ENCODE measurements at places on chromosomes 7 and 10.

- no peak for DNase-seq
Measured at GRCh38 chr10:112741830-112742402, 208.1 kb upstream of the TCF7L2 start.

DNA sequence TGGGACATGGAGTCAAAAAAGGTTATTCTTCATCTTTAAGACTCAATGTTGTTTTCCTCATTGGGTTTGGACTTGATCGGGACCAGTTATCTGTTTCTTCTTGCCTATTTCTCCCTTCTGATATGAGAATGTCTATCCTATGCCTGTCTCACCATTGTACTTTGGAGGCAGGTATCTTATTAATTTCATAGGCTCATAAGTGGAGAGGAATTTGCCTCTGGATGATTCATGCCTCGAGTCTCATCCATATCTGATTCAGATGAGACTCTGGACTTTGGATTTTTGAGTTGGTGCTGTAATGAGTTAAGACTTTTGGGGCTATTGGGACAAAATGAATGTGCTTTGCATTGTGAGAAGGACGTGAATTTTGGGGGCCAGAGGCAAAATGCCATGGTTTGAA, 36.2 kb upstream of the CCDC7 start:
- DNase-seq, result no peak

DNA sequence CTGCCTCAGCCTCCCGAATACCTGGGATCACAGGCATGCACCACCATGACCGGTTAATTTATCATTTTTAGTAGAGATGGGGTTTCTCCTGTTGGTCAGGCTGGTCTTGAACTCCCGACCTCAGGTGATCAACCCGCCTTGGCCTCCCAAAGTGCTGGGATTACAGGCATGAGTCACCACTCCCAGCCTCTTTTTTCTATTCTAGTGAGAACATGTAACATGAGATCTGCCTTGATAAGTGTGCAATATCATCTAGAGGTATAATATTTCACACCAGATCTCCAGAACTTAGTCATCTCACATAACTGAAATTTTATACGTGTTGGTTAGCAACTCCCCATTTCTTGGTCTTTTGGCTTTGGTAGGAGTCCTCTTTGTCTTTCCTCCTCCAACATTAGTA, 656.9 kb downstream of the CNTNAP2 start:
- peak; percentile 33 for DNase-seq

GRCh38 chr10:98458809-98459784, 12.4 kb upstream of the HPS1 start:
- DNase-seq, result no peak

DNA sequence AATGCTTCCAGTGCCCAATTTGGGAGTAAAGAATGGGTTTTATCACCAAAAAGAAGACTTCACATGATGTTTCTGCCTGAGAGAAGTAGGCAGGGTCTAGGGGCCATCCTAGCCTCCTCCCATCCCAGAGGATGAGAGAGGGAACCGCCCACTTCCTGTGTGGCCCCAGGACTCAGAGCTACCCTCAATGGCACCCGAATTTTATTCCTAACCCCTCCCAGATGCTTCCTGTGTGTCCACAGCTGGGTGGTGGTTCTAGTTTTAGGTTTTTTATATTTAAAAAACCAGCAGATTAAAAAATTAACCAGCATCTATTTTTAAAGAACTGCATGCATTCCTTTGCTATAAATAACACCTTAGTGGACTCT, 583.5 kb downstream of the PTPRN2 start:
- no peak for DNase-seq

GRCh38 chr10:71946700-71947099, 17.5 kb upstream of the CHST3 start:
- DNase-seq, result no peak

- peak; percentile 96 for DNase-seq
Measured at GRCh38 chr7:16657656-16658279, 11.8 kb downstream of the BZW2 start.

GRCh38 chr7:5177060-5177459, 13.0 kb upstream of the WIPI2 start:
- peak; percentile 87 for DNase-seq

DNA sequence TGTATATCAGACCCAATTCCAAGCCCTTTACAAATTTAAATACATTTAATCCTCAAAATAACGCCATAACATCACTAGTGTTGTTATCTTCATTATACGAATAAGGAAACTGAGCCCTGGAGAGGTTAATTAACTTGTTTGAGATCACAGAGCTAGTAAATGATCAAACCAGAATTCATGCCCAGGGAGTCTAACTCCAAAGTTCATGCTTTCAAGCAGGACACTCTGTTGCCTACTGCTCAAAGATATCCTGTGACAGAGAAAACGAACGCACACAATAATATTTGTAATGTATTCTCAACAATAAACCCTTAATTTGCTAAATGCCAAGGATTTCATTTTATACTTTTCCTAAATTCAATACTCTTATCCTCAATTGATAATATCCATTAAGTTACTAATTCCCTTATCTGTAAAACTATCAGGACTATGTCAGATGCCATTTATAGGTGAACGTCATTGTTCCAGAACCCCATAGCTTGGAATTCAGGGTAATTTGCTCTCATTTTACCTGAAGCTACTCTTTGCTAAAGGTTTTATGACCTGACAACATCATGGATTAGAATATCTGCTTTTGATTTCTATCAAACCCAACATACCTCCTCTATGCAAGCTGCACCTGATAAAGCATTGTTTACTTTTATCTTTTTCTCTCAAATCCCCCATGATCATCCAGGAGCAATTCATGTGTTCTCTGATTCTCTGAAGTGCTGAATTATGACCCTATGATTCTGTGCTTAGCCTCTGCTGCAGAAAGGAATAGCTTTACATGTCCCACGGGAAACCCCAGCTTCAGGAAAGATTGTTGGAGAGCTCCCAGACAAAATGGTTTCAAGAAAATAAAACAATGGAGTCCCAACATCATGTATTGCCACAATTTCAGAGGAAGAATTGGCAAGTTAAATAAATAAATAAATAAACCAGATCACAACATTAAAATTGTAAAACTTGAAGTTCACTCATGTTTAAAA, 150.2 kb upstream of the CDK1 start:
- no peak for DNase-seq

- DNase-seq, result peak; percentile 68
Measured at GRCh38 chr7:130721486-130722277, 12.3 kb downstream of the KLF14 start.

GRCh38 chr7:116986611-116987565, 33.6 kb downstream of the ST7 start:
- no peak for DNase-seq

GRCh38 chr7:5349005-5349380, 66.2 kb downstream of the SLC29A4 start:
- no peak for DNase-seq

DNA sequence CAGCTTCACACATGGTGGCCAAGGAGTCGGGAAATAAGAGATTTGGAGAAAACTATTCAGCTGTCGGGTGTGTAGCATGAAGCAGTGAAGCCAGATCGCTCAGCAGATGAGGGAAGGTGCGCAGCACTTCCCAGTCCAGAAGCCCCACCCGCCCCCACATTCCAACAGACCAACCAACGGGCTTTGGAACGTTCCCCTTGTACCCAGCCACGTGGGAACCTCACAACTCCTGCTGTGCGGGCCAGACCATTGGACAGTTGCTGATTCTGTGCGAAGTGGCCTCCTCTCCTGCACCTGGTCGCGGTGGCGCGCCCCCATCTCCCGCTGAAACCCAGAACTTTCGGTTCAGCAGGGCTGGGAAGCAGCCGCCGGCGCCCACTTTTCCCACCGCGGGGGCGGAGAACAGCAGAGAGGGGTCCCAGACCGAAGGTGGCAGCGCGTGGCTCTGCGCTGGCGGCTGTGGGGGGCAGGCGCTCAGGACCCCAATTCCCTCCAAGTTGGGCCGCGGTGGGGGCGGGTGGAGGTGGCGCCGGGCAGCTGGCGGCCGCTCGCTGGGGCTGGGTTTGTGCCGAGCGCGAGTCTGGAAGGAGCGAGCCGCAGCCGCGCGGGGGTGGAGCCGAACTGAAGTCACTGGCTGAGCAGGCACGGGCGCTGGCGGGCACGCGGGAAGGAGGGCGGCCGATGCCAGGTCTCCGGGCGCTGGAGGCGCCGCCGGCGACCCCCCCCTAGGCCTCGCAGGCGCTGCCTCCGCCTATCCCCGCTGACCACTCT, 1301.5 kb upstream of the SORCS1 start:
- peak; percentile 61 for DNase-seq

DNA sequence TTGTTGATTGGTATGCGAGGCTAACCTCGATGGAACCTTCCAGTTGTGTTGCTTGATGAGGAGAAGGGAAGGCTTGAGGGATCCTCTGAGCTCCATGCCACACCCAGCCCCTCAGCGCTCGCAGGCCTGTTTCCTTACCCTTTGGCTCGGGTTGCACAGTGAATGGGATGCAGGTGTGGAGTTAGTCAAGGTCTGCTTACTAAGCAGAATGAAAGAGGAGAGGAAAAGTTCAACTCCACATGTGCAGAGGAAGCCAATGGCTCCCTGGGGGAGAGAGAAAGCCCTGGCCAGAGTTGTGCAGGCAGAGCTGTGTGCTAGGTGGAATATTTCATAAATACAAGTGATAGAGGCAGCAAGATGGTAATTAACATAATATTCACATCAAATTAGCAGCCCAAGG, 85.5 kb downstream of the JCAD start:
- no peak for DNase-seq

- DNase-seq, result no peak
Measured at GRCh38 chr7:158001621-158002320, 585.9 kb downstream of the PTPRN2 start.

All from HCEC 1CT (cell line).